Type B pancreatic cell (in vitro differentiated cells): ENCODE measurements at places on chromosomes 12 and 14.

- no peak for DNase-seq
These were observed 14.9 kb upstream of the MCRS1 start for GRCh38 chr12:49582850-49583249.

GRCh38 chr12:52362118-52362726 is 5.1 kb downstream of the KRT85 start:
- DNase-seq: no peak

- peak; percentile 74 for DNase-seq
These were observed 612 bp upstream of the FOXN3 start for GRCh38 chr14:89417465-89418225.

DNA sequence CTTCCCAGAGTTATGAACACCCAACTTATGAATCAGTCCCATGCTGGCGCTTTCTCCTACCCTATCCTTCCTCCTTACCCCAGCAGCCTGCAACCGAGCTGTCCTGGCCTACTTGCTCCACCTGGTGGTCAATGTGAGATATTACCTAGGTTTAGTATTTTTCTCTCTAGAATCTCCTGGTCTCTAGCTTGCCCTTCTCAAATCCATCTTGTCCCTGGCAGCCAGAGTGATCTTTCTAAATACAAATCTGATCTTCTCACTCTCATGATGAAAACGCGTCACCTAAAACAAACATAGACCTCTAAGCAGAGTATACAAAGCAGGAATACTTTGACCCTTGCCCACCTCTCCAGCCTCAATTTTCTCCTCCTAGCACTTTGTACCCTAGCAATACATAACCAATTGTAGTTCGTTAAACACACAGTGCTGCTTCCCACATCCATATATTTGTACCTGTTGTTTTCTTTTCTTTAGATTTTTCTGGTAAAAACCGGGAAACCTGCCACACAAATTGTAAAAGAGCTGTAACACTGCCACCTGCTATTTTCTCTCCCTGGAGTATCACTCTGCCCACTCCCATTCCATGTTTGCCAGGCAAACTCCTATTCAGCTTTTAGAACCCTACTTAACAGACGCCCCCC is 20.0 kb upstream of the TCP11L2 start:
- DNase-seq: no peak

DNA sequence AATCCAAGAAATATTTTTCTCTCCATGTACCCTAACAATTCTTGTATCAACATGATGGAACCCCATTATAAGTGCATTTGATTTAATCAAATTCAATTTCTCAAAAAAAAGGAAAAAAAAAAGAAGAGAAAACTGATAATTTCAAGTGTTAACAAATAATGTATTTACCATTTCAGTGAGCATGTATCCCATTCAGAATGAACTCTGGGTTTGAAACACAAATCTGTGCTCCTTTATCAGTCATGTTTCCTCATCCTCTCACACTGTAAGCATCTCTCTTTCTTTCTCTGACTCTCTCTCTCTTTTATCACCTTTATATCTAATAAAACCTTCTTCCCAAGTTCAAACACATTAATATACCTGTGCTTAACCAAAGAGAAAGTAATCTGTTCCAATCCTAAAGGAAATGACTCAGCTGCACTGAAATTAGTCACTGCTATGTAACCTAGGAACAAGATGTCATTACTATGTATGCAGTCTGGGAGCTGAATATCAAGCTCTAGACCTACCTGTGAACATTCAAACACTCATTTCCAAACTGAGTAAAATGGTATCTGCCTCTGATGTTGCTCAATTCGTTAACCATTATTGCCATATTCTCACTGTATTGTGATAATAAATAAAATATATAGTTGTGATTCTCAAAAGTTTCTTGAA is 135.0 kb upstream of the LRIG3 start:
- DNase-seq: no peak

- DNase-seq: no peak
These were observed 218.0 kb downstream of the DUSP6 start for GRCh38 chr12:89134213-89134770.

- DNase-seq: no peak
These were observed 172.8 kb upstream of the NUDT4 start for GRCh38 chr12:93204896-93205295.

DNA sequence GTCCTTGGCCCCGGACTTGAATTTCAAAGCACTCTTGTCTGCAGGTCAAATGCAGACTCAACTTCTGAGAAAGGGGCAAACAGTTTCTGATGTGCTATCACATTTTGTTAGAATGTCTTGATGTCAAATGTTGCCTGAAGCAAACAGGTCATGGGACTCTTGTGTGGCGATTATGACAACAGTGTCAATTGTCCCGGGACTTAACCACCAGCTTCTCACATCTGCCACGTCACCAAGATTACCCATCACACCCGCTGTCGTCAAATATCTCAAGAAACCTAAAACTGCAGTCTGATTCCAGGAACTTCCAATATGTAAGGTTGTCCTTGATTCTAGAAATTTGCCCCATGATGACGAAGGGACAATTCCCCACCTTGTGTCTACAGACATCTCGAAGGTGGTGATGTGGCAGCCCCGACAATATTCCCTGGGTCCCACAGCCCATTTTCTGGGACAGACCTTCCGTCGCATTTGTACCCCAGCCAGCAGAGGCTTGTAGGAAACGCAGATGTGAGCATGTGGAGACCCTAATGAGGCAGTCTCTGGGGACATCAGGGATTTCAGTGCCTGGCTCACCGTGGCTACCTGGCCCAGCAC is 21.3 kb downstream of the LRTM2 start:
- no peak for DNase-seq

DNA sequence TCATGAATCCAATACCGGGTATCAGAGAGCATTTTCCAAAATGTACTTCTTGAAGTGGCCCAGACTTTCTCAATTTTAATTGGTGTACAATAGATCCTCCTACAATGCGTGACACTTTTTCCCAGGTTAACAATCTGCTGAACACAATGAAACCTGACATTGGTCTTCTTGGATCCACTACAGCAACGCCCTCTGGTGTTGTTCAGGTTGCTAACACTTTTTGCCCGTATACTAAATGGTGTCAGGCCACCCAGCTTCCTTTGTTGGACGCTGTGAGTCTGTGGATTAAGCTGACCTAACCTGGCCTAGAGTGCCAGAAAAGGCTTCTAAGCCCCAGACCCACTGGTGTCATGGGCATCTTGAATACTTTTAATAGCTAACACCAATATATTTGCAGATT is 89.2 kb downstream of the KCNK10 start:
- DNase-seq: no peak

DNA sequence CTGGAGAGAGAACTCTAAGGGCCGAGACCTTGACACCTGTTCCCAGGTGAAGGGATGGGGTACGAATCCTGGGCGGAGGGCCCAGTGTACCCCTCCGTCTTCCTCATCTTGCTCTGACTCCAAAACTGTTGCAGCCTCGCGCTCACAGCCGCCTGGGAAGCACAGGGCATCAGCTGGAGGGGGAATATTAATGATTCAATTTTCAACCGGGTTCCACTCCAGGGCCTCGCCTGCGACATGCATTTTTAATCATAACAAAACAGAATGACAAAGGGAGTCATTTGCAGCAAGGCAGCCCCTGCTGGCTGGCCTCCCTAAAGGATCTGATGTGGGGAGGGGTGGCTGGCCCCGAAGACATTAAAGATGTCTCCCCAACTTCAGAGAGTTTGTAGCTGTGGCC is 41.6 kb upstream of the ESRRB start:
- DNase-seq: no peak

DNA sequence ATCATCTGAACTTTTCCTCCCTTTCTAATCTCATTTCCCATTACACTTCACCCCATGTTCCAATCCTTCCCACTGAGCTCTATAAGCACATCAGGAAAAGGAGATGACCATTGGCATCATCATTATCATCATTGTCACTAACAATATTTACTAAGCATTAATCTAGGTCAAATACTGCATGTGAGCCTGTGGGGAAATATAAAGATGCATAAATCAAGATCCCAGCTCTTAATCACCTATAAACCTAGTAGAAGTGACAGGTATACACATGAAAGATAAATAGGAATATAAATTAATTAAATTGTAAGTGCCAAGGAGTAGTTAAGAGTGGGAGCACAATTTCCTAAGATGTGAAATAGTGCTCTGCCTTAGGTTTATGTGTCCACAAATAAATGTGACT is 100.6 kb downstream of the OTOGL start:
- DNase-seq: no peak

GRCh38 chr12:45914090-45914489 is 76.3 kb downstream of the SCAF11 start:
- DNase-seq: no peak

GRCh38 chr12:47776471-47777143 is 3.6 kb downstream of the SLC48A1 start:
- no peak for DNase-seq

GRCh38 chr12:123937707-123938591 is 34.7 kb downstream of the CCDC92 start:
- no peak for DNase-seq

DNA sequence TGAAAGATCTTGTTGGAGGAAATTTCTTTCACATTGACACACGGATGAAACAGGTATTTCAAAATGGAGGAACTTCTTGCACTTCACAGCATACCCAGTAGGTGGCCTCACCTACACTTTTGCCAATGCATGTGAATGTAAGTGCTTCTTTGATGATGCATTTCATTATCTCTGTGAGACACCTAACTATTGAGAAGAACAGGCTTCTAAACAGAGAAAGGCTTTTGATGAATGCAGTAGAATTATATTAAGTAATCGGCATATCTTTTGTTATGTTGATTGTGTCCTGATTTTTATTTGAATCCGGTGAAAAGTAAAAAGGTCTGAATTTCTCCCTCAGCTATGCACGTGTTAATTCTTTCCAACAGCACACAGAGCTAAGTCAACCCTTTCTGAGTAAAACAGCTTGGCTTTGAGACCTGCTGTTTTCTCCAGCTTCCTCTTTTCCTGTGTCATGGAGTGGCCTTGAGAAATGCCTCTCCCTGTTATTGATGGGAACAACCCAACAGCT is 399.0 kb downstream of the NAV3 start:
- DNase-seq: no peak

DNA sequence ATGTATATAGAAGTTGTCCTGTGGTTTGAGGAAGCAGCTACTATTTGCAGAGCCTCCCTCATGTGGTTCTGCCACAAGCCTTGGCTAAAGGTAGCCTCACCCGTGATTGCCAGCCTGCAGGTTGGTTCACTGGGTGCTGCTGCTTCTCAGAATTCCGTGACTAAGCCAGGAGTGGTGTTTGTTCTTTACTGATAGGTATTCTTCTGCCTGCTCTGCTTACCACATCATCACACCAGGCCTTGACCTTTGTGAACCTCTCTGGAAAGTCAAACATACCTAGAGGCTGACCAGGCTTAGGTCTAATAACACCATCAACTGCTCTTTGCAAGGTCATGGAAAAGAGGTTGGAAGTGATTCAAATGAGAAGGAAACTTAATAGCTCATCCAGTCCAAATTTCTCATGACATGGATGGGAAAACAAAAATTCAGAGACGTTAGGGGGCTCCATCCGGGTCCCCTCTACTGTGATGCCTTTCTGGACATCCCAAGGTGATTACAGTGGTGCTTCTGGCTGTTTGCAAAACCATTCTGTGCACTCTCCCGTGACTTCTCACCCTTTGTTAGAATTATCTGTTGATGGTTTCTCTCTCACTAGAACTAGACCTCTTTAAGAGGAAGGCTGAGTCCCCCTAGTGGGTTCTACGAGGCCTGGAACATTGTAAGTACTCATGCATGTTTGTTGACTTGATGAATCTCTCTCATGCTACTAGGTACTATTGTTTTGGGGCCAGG is 8.5 kb upstream of the SOCS2 start:
- DNase-seq: no peak

DNA sequence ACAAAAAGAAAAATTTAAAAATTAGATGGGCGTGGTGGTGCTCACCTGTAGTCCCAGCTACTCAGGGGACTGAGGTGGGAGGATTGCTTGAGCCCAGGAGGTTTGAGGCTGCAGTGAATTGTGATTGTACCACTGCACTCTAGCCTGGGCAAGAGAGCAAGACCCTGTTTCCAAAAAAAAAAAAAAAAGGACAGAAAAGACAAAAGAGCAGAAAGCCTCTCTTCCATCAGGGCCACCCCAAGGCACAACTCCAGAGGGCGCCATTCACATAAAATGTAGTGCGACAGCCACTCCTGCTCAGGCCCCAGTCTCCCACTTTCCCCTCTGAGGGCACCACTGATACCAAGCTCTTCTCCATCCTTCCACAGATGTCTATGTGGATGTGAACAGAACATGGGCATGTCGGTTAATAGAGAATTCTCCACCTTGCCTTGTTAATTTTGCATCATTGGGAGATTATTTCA is 41.8 kb downstream of the DGLUCY start:
- DNase-seq: no peak

DNA sequence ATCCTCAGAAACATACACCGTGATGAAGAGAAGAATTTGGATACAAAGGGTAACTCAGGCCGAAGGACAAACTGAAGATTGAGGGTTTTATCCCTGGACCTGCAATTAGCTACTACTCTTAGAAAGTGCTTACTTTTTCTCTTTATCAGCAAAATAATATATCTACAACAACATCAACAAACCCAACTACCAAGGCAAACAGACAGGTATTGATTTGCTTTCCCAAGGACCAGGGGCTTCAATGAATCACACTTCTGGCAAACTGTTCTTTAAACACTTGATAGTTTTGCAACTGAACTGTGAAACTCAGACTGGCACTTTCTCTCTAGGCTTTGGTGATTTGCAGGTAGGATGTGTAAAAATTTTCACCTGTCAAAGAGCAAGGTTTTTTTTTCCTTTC is 247.5 kb downstream of the SEC23A start:
- no peak for DNase-seq

GRCh38 chr14:75277008-75277814 is 1.4 kb upstream of the FOS start:
- peak; percentile 85 for DNase-seq

DNA sequence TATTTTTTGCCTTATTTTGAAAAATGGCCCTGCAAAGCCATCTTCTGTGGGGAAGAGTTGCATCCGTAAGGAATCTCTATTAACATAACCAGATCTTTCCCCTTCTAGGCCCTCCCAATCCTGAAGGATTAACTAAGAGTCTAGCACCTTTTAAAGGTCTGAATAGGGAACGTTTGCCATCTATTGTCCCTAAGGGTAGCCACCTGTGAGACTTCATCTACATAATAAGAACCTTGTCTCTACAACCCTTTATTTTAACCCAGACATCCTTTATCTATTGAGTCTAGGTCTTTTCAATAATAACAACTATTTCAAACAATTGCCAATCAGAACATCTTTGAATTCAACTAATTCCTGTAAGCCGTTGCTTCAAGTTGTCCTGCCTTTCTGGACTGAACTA is 4.4 kb downstream of the EDDM3B start:
- no peak for DNase-seq

GRCh38 chr12:52873832-52874572 is 25.2 kb upstream of the KRT78 start:
- no peak for DNase-seq
